H1 (cell line): ENCODE measurements at places on chromosomes 6 and 20.

DNA sequence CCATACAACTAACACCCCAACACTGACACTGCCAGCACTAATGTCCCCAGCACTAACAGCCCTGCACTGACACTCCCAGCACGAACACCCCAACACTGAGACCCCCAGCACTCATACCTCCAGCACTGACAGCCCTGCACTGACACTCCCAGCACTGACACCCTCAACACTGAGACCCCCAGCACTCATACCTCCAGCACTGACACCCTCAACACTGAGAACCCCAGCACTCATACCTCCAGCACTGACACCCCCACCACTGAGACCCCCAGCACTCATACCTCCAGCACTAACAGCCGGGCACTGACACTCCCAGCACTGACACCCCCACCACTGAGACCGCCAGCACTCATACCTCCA is 57.2 kb downstream of the ERMARD start:
- H3K27ac ChIP-seq, result no peak overlapping the region
- H3K4me1 ChIP-seq, result peaks cover 4% of the 10 kb centered on the region; the same call in 1 of the 2 replicates

DNA sequence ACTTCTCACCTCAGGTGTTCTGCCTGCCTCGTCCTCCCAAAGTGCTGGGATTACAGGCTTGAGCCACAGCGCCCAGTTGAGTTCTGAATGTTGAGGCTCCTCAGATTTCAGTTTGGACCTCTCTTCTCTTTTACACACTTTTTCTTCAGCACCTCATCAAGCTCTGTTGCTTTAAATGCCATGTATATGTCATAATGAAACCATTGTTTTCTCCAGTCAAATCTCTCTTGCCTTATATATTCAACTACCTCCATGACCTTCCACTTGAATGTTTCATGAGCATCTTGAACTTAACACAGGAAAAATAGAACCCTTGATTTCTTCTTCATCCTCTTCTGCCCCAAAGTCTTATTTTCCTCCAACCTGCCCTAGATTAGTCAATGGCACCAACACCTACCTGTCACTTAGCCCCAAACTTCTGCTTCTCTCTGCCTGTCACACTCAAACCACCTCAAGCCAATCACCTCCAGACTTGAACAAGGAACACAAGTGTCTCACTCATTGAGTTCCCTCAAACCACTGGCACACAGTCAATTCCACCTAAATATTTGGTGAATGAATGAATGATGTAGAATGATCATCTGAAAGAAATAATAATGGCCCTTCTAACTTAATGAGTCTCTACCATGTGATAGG is 161.0 kb upstream of the SGK1 start:
- no peaks in the 10 kb centered on the region for H3K36me3 ChIP-seq
- no peak for DNase-seq
- no peak overlapping the region for H3K4me3 ChIP-seq
- no peak overlapping the region for H3K27ac ChIP-seq
- no peaks in the 10 kb centered on the region for H3K4me1 ChIP-seq
- H3K27me3 ChIP-seq, result no peaks in the 10 kb centered on the region

- peak; percentile 74 for DNase-seq
- H3K4me3 ChIP-seq, result peak overlapping the region; percentile 69
- peaks cover 2% of the 10 kb centered on the region; the same call in 1 of the 2 replicates for H3K36me3 ChIP-seq
- peaks cover 6% of the 10 kb centered on the region for H3K4me1 ChIP-seq
- H3K27ac ChIP-seq, result no peak overlapping the region
These were observed 789 bp downstream of the CCND3 start for GRCh38 chr6:41940759-41941279.

DNA sequence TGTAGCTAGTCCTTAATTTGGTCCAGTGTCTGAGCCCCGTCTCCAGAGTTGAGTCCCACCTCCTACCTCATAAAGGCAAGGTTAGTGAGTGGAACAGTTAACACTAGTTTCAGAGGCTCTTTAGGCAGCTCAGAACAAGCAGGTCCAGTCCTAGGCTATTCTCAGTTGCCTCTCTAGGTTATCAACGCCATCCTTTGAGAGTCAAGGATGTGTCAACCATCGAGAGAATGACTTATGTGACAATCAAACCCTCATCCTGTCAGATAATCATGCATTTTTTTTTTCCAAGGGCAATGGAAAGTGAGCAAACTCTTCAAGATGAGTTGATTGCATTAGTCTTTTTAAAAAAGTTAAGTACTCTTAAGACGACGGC is 64.0 kb upstream of the TXNDC5 start:
- no peaks in the 10 kb centered on the region for H3K36me3 ChIP-seq
- no peaks in the 10 kb centered on the region for H3K4me1 ChIP-seq
- H3K27me3 ChIP-seq, result no peaks in the 10 kb centered on the region
